Left ventricle myocardium inferior (tissue), 1 donor: ENCODE measurements at places on chromosomes 11 and 22.
A peak's percentile ranks its signal among the peaks of the same experiment; 100 is the strongest.

DNA sequence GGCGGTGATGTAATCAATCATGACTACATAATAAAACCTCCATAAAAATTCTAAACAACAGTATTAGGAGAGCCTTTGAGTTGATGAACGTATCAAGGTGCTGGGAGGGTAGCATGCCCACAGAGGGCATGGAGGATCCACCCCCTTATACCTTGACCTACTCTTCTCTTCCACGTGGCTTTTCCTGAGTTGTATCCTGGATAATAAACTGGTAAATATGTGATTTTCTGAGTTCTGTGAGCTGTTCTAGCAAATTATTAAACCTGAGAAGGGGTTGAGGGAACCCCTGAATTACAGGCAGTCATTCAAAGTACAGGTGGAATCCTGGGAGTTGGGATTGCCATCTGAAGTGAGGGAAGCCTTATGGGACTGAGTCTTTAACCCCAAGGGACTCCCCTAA lies 446.9 kb downstream of the DYNC2H1 start:
- no peak for DNase-seq

GRCh38 chr11:42462558-42463310 lies 849.1 kb upstream of the API5 start:
- DNase-seq: no peak

GRCh38 chr11:121930004-121930965 lies 185.7 kb downstream of the BLID start:
- no peak for DNase-seq

- no peak for DNase-seq
These were observed 218.8 kb downstream of the PGR start for GRCh38 chr11:100910808-100911207.

- no peak for DNase-seq
These were observed 292.5 kb downstream of the TMEM135 start for GRCh38 chr11:87330187-87330601.

- DNase-seq: peak; percentile 39
These were observed at the start of gene BIK for GRCh38 chr22:43110444-43110926. TSS of gene BIK (plus strand) at chr22:43110750. CDS start at chr22:43124023, 13,273 bp downstream.

- peak; percentile 36 for DNase-seq
These were observed 1.1 kb downstream of the UBASH3B start for GRCh38 chr11:122656631-122657101.
